Esophagus squamous epithelium (tissue), 5 donors: ENCODE measurements at places on chromosomes 3 and 15.

GRCh38 chr15:41304149-41304770 lies 28.1 kb downstream of the OIP5 start:
- DNase-seq, result no peak

GRCh38 chr3:159886050-159886449 lies 102.6 kb upstream of the IL12A start:
- no peak for DNase-seq

- peak; percentile 27 for DNase-seq
Observed at GRCh38 chr3:138329127-138329983, at the start of gene NME9. Gene NME9 (minus strand): TSS chr3:138329851. CDS start chr3:138329335, 516 bp downstream.

DNA sequence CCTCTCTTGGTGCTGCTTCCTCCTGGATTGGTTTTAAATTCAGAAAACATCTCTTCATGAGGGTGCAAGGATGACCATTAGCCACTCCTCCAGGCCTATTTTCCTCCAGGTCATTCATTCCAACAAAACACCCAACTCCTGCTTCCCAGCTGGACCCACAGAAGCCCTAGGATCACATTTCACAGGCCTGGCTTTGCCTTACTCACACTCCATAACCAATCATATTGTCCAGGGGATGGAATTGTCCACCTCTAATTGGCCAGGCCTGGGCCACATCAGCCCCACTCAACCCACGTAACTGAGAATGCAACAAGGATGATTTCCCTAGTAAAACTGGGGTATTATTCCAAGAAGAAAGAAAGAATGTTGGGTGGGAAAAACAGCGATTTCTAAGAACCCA lies 616.7 kb upstream of the SUCLG2 start:
- DNase-seq, result no peak

DNA sequence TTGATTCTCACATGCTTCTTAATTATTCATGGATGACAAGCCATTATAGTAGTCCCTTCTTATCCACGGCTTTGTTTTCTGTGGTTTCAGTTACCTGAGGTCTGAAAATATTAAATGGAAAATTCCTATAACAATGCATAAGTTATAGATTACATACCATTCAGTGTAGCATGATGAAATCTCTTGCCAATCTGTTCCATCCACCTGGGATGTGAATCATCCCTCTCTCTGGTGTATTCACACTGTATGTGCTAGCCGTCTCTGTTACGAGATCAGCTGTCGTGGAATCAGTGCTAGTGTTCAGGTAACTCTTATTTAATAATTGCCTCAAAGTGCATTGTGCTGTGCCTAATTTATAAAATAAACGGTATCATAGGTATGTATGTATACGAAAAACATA lies 5.2 kb downstream of the WDR5B start:
- no peak for DNase-seq

DNA sequence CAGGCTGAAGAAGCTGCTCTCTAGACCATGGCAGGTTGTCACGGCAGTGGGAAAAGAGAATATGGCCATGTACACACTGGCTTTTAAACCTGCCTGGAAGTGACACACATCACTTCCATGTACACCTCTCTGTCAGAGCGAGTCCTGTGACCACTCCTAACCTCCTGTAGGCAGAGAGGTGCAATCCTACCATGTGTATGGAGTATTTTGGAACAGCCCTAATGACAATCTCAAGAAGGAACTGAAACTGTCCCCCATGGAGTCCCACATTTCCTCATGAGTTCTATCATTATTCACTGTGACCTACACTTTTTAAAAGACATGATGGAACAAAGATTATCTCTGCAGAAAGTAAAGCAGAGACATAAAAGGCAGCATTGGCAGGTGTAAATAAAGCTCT lies 153.4 kb upstream of the PFN2 start:
- no peak for DNase-seq

DNA sequence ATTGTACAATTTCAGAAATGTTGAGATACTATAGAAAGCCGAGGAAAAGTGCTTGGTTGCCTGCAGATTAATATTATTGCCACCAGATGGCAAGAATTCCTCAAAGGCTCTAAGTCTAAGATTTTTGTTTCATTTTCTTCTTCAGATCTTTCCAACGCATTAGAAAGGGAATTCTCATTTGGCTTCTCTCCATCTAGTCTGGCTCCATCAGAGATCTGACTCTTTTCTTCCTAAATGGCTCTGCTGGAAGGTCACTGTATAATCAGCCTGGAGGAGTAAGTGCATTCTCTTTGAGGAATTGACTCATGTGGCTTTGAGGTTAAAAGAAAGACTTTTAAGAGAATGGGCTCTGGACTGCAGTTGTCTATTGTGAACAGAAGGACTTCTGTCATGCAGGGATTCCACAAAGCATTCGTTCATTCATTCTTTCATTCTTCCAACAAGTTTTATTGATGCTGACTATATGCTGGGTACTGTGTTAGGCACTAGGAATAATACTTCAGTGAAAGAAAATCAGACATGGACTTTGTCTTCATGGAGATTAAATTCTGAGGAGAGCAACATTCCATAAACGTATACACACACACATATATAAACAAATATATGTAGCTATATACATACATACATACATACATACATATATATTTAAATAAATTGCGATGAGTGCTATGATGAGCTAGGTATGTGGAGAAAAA lies 55.3 kb downstream of the SLC28A2 start:
- no peak for DNase-seq

DNA sequence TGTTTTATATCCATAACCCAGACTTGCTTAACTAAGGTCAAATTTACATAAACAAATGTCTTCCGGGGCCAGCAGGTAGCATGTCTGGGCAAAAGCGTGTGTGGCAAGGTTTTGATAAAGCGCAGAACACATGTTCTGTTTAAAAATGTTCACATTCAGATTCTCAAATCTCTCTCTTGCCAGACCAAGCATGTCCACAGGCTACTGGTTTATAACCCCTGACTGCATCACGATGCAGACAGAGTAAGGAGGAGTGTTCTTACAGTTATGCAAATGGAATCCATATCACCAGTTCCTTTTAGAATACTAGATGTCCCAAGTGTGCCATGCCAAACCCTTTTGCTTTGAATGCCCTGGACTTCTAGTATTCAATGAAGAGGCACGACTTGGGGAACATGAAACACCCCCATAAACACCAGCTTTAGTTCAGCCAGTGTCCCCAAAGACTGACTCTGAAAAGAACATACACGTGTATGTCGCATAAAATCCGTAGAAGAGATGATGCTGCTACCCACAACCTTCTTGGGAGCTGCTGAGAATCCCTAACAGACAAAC lies 412.0 kb downstream of the CNTN4 start:
- DNase-seq, result no peak

DNA sequence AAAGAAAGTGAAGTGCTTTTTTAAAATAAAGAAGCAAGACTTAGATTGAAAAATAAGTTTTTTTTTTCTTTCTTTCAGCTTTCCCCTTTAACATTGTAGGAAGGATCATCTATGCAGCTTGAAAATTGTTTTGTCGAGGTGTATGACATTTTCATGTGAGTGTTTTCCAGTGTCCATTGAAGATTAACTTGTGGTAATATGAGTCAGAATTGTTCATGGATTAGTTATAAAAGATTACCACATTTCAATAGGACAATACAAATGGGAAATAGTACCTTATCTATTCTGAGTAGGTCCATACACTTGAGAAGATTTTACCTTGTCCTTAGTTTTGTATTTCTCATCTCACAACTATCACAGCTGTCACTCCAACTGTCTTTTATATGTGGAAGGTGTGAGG lies 1234.7 kb downstream of the NSUN3 start:
- no peak for DNase-seq

DNA sequence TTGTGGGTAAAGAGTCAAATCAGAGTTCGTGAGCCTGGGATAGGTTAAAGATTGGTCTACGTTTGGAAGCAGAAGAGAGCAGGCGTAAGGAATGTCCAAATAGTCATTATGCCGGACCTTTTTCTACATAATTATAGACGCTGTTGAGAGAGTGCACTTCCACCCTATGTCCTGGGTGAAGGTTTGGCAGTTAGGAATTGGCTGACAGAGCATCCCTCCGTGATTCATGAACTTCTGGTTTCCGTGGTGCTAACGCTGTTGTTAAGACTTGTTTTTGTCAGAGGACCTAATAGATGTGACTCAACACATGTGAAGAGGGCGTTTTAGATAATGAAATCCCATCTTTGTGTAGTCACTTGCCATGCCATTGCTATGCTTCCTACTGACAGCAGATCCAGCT lies 1.1 kb downstream of the EAF1 start:
- no peak for DNase-seq

DNA sequence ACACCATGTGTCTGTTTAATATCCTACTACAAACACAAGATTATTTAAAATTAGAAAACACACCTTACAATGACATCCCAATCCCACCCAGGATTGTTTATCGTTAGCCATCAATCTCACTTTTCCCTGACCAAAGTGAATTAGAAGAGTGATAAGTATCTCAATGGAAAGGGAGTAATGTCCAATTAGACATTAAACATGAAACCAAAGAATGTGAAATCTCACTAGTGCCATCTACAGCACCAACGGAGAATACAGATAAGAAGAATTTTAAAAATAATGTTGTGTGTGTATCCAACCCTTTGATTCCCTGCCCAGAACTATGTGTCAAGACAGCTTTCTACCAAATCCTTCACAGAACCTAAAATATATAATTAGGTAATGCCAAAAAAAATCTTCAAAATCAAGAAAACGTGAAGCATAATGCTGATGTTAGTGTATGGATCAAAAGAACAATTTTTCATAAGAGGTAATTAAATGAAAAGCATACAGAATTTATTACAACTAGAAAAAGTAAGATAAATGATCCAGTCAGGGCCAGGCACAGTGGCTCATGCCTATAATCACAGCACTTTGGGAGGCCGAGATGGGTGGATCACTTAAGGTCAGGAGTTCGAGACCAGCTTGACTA lies 64.2 kb downstream of the SCAPER start:
- DNase-seq, result no peak

DNA sequence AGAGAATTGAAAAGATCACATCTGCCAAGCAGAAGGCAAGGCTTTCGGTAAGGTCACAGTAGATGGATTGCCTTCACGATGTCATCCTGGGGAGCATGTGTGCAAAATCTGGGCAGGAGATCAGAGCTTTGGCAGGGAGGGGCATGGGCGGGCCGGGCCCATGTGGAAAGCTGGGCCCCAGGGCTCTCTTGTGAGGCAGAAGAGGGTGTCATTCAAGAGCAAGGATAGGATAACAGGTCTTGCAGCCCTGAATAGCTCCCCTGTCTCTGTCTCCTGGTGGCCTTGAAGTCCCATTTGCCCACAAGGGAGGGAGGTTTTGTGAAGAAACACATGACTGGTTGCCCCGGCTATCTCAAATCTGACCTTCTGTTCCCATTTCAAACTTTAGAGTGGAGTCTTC lies 172.0 kb downstream of the OPA1 start:
- DNase-seq, result no peak

- no peak for DNase-seq
Observed at GRCh38 chr3:135539854-135540253, 425.7 kb upstream of the PPP2R3A start.

- no peak for DNase-seq
Observed at GRCh38 chr3:4401441-4401840, 65.6 kb downstream of the SUMF1 start.

DNA sequence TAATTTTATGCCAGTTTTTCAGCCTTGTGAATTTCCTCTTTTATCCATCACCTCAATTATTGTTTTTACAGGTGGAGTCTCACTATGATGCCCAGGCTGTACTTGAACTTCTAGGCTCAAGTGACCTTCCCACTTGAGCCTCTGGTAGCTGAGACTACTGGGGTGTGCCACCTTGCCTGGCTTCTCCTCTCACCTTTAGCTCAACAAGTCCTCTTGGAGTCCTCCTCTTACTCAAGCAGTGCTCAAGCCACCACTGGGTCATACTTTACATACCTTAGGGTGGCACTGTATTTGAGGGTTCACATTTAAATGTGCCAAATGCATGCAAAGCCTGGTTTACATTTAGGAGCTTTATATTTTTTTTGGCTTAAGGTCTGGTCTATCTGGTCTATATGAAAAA lies 350.1 kb upstream of the MCTP2 start:
- no peak for DNase-seq

DNA sequence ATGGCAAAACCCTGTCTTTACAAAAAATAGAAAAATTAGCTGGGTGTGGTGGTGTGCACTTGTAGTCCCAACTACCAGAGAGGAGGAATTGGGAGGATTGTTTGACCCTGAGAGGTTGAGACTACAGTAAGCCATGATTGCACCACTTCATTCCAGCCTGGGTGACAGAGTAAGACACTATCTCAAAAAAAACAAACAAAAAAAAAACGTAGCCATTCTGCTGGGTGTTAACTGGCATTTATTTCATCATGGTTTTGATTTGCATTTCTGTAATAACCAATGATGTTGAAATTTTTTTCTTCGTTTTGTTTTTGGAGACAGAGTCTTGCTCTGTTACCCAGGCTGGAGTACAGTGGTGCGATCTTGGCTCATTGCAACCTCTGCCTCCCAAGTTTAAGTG lies 63.3 kb downstream of the RPLP1 start:
- DNase-seq, result no peak

GRCh38 chr3:45573591-45573990 lies 21.0 kb upstream of the LIMD1 start:
- no peak for DNase-seq
